NCI-H460 (cell line): ENCODE measurements at places on chromosomes 12 and 14. TPM values are rescaled to one million over a fixed set of nuclear protein-coding genes. Genes with fewer than 3 reads are reported as not detected.

DNA sequence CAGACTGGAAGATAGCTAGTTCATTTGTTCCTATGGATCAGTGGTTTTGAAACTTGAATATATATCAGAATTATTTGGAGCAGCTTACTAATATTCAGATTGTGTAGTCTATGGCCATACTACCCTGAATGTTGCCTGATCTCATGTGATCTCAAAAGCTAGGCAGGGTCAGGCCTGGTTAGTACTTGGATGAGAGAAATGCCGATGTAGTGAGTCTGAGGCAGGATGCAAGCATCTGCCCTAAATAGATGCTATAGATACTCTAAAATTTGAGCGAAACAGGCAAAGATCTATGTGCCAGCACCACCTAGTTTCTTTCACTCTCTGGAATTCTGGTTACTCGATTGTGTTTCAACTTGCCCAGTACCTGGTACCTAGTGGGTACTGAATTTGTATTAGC is 40.9 kb downstream of the FRMD6 start:
- no peak for DNase-seq

The TEX22 gene
- 0.49 and 0.50 TPM in 2 replicates for total RNA-seq

- no peak for DNase-seq
Measured at GRCh38 chr14:102857444-102857843, 65.0 kb upstream of the AMN start.

- no peak for DNase-seq
Measured at GRCh38 chr12:27185234-27186021, 58.7 kb upstream of the STK38L start.

DNA sequence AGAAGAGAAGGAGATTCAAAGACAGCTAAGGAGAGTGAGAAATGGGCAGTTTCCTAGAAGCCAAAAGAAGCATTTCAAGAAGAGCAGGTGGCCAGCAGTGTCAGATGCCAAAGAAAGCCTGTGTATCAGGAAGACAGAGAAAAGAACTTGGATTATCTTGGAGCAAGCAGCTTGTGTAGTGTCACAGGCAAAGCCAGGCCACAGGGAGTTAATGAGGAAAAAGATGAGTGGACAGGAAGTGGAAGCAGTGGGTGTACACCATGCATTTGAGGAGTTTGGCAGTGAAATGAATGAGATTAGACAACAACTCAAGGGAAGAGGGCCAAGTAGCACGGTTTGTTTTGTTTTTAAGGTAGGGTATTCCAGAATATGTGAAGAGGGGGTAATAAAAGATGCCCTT is 5.6 kb upstream of the MYH7 start:
- DNase-seq, result no peak

- no peak for DNase-seq
Measured at GRCh38 chr14:104460791-104461651, 118.5 kb upstream of the C14orf180 start.

- no peak for DNase-seq
Measured at GRCh38 chr14:50030036-50030435, 86.3 kb downstream of the VCPKMT start.

The SPIC gene
- total RNA-seq, result not detected in 2 replicates

- DNase-seq, result peak; percentile 8
Measured at GRCh38 chr12:14774906-14775635, 28.2 kb downstream of the WBP11 start.

DNA sequence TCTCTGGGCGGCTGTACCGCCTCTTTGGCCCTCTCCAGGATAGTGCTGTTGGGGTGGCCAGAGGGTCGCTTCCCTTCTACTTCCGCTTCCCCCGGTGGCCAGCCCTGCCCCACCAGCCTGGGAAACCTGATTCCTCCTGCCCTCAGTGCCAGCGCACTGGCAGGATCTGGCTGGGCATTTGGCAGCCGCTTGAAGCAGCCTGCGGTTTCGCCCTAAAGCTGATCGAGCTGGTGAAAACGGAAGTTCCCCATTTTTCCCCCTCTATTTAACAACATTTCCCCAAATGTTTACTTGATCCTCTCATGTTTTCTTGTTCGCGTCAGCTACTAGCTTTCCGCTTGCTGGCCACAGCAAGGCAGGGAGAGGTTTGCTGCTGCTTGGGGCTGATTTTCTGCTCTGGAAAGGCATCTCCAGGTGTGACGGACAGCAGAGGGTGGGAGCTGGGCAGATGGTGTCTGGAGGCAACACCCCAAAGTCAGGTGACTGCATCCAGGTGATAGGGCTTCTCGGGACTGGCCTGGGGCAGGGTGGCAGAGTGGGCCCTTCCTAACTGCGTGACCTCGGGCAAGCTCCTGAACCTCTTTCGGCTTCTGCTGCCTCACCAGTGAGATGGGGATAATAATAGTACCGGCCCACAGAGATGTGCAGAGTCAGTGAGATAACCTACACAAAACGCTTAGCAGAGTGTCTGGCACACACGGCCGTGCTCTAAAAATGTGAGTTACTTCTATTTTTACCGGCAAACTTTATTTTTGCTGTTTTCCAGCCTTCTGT is 53.1 kb downstream of the TSPAN9 start:
- no peak for DNase-seq

The SLC10A1 gene
- 0.17 TPM in 1 of 2 replicates, not detected in the other for total RNA-seq

- DNase-seq, result peak; percentile 58
Measured at GRCh38 chr14:69877492-69877891, 1.7 kb upstream of the SMOC1 start.

The TMEM30B gene
- total RNA-seq, result not detected in 2 replicates

DNA sequence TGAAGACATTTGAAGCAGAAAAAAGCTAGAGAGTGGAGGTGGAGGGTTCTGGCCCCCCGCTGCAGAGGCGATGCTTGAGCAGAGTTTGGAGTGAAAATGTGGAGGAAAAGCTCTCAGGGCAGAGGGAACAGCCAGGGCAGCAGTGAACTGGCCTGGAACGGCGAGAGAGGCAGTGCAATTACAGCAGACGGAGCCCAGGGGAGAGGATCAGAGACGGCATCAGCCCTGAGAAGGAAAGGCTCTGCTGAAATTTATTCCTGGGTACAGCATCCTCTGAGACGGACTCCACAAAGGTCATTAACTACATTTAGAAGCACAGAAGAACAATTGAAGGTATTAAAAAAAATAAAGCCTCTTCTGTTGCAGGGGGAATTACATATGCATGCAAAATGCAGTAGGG is 14.2 kb downstream of the STON2 start:
- DNase-seq, result no peak

The PZP gene
- not detected in 2 replicates for total RNA-seq

- DNase-seq, result no peak
Measured at GRCh38 chr12:32309811-32310736, 89.3 kb upstream of the FGD4 start.

DNA sequence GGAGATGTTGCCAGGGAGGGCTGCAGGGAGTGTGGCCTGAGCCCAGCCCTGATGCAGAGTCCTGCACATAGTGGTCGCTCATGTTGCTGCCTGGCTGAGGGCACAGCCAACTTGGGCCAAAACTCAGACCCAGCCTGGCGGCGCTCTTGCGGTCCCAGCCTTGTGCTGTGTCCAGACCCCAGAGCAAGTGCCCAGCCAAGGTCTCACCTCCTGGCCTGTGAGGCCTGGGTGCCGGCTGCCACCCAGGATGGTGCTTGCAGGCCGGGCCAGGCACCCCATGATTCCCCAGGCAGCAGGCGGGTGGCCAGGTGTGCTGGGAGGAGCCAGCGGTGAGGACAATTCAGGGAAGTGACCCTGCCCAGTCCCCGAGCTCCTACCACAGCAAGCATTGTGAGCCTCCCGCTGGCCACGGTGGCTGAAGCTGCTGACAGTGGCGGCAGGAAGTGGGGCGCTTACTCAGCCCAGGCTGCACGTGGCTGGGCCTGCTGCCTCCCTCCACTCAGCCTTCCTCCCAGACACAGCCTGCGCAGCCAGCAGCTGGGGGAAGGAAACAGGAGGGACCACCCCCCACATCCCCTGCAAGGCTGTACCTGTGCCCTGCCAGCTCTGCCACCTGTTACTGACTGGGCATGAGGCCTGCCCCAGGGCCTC is 17.7 kb upstream of the PGF start:
- DNase-seq, result no peak

- DNase-seq, result no peak
Measured at GRCh38 chr12:18646286-18646890, 91.4 kb downstream of the PLCZ1 start.

DNA sequence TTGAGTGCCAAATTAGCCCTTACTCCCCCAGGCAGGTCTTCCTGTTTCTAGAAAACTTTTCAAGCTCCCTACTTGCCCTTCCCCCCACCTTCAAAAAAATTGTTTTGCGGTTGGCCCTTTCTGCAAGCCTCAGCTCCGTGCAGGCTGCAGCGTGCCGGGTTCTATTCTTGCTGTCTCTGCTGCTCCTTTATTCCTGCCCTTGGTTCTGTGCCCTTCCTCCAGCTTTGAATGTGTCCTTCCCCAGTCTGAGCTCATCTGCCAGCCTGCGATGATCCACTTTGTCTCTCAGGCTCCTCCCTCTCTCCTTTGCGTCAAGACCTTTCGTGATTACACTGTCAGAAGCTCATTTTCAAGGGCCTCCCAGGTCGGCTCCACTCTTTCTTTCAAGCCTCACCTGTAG is 98.6 kb downstream of the IRF2BPL start:
- no peak for DNase-seq

The ALG10 gene
- total RNA-seq, result 9.2 and 13.1 TPM in 2 replicates

DNA sequence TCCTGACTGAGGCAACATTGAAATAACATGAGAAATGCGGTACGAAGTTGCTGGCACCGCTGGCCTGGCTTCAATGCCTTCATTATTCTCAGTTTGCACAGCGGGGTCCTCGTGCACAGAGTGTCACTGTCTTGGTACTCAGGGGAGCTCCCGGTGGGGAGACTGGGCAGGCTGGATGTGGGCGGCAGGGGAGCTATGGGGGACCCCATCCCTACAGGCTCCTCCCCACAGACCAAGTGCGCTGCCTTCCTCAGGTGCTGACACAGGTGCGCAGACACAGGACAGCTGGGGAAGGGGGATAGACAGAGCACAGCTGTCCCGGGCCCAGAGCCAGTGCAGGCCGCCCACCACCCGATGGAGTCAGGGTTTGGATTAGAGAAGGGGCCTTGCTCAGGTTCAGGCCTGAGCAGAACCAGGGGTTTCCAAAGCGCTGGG is 270.1 kb downstream of the ADGRD1 start:
- no peak for DNase-seq

The CFAP73 gene
- total RNA-seq, result 0.20 and 0.97 TPM in 2 replicates

GRCh38 chr14:101788016-101788635 is 26.6 kb downstream of the PPP2R5C start:
- DNase-seq, result no peak

DNA sequence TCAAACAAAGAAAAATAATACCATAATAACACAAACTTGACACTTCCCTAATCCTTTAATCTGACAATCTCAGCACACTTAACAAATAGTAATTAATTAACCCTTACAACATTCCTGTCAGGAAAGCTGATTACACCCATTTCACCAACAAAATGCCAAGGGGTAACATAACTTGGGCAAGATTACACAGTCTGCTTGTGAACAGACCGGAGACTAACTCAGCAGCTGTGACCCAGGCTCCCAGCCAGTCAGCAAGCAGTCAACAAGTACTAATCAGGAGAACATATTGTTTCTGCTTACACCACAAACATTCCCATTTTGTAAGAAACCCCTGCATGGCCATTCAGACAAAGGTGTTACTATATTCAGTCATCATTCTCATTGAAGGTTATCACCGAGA is 592.5 kb upstream of the FLRT2 start:
- no peak for DNase-seq

- DNase-seq, result no peak
Measured at GRCh38 chr14:77271113-77271710, at the start of gene NGB. TSS of gene NGB (minus strand) at chr14:77271206. CDS start at chr14:77270937, 269 bp downstream.

- DNase-seq, result no peak
Measured at GRCh38 chr12:6225630-6226001, 25.4 kb downstream of the CD9 start.

DNA sequence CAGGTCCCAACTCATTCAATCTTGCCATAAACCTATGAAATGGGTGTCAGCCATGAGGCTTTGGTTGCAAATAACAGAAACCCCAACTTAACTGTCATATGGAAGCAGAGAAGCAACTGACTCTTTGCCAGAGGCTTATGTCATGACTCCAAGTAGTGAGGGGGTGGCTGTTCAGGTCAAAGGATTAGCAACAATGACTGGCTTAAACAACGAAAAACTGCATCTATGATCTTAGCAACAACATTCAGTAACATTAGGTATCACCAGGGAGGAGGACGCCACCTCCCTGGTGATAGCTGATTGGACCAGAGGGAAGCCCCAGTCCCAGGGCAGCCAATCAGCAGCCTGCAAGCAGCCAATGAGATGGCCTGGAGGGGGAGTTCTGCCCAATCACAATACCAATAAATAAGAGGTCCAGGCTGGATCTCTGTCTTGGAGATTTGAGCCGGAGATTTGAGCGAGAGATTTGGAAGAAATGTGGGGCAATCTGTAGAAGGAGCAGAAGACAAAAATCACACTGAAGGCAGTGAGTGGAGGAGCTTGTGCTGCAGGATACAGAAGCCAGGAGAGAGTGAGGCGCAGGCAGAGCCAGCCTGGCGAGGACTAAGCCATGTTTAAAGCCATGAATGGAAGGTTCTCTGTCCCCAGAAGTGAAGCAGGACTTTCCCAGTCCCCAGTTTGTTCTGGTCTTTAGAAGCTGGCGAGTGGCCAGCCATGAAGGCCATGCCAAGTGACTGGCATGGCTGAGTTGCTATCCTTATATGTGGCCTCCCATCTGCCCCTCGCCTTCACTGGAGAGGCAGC is 93.3 kb downstream of the CALM1 start:
- no peak for DNase-seq

DNA sequence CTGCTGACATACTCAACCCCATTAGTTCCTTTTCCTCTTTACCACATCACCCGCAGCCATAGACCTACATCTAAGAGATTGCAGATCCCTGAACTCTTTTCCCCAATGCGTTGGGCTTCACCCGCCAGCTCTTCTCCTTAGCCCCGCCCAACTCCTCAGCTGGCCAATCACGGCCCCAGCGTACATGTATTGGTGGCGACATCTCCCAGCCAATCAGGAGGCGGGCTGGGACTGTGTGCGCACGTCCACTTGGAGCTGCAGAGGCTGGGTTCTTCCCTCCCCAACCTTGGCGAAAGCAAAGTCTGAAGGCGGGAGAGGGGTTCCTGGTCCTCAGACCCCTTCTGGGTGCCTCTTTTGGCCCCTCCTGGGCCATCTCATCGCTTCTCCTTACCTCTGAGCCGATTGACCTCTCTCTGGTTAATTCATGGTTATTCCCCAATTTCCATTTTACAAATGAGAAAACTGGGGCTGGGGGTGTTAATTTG is 11.0 kb downstream of the PDE1B start:
- DNase-seq, result peak; percentile 25

- DNase-seq, result no peak
Measured at GRCh38 chr14:51430633-51431032, 190.6 kb downstream of the TMX1 start.

- no peak for DNase-seq
Measured at GRCh38 chr14:74018174-74018585, 908 bp downstream of the ENTPD5 start.

- DNase-seq, result no peak
Measured at GRCh38 chr12:29737644-29738043, 46.1 kb downstream of the TMTC1 start.

The BEGAIN gene
- total RNA-seq, result 37.8 and 40.0 TPM in 2 replicates

The ACVRL1 gene
- not detected in 2 replicates for total RNA-seq

The CCDC196 gene
- total RNA-seq, result not detected in 2 replicates

DNA sequence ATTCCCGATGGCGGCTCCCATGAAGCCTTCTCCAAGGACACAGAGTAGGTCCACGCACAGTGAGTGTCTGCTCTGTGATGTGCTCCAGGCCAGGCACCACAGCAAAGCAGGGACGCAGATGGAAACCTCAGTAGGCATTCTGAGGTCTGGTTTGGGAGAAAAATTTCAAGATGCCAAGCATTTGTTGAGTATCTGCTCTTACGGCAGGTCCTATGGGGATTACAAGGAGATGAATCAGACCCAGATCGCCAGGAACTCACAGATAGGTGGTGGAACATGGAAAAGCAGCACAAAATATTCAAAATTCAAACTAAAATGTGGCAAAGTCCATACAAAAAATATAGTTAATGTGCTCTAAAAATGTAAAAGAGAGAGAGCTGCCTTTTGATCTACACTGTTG is 684.9 kb upstream of the TMEM132C start:
- no peak for DNase-seq
